ENCODE measurements at places on chromosomes 1 and 21. TPM values are rescaled to one million over a fixed set of nuclear protein-coding genes. Genes with fewer than 3 reads are reported as not detected.

LIN28A gene
- not detected for total RNA-seq

C1orf94 gene
- not detected for total RNA-seq

RAB42 gene
- total RNA-seq = not detected

RBP7 gene
- total RNA-seq = not detected

RGSL1 gene
- not detected for total RNA-seq

OR2G3 gene
- total RNA-seq = not detected

GJA9 gene
- not detected for total RNA-seq

TSPEAR gene
- total RNA-seq = not detected

TRIM67 gene
- not detected for total RNA-seq

LMX1A gene
- total RNA-seq = not detected

DNA sequence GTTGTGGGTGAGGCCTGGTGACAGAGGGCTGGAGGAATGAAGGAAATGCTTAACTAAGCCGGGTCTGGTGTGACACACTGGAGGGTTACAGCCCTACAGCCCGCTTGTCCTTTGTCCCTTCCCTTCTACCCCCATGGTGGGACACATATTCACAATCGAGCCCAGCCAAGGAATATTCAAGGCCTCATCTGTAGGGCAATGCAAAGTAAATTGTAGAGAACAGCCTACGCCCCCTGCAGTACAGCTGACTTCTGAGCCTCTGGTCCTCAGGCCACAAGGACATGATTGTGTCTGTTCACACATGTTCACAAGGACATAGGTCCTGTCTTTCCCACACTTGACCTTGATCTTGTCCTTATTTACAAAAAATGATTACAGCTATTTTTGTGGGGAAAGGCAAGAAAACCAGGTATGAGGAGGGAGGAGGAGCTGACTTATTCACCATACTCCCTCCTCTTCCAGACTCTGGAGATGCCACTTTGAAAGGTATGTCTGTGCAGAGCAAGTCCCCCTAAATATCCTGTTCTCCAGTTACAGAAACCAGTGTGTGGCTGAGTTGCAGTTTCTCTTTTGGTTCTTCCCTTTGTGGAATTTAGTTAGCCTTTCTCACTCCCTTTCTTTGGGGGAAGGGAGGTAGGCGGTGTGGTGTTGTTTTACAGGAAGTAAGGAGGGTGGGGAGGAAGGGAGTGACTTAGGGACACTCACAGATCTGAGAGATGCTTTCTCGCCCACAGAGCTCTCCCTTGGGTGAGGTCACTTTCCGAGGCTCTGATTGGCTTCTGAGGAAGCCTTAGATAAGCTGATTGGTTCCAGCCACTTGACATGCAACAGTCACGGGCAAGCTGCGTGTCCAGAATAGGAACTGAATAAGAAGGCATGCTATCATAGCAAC is 14.6 kb downstream of the POLR3GL start:
- DNase-seq = peak; percentile 63
- H3K27ac ChIP-seq = no peak overlapping the region
- no peak overlapping the region for H3K4me3 ChIP-seq
- H3K27me3 ChIP-seq = no peaks in the 10 kb centered on the region

GRCh38 chr21:38766987-38767722 is 38.6 kb upstream of the ETS2 start:
- H3K4me3 ChIP-seq = peak overlapping the region; percentile 92
- peaks cover 4% of the 10 kb centered on the region for H3K27me3 ChIP-seq
- H3K36me3 ChIP-seq = no peaks in the 10 kb centered on the region
- H3K4me1 ChIP-seq = peaks cover 27% of the 10 kb centered on the region
- H3K27ac ChIP-seq = peak overlapping the region; percentile 94

DNA sequence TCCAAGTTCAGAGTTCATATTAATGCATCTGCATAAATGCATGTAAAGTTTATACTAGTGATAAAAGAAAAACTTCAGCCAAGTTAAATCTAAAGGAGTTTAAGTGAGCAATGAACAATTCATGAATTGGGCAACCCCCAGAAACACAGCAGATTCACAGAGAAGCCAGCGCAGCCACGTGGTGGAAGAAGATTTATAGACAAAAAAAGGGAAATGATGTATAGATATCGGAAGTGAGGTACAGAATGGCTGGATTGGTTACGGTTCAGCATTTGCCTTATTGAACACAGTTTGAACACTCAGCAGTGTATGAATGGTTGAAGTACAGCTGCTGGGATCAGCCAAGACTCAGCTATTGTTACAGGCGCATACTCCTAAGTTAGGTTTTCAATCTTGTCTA is 5.7 kb downstream of the AK5 start:
- H3K27me3 ChIP-seq = peaks cover 22% of the 10 kb centered on the region
- no peak overlapping the region for H3K27ac ChIP-seq
- H3K4me3 ChIP-seq = peak overlapping the region; percentile 15
- no peak for DNase-seq
- H3K36me3 ChIP-seq = no peaks in the 10 kb centered on the region

DNA sequence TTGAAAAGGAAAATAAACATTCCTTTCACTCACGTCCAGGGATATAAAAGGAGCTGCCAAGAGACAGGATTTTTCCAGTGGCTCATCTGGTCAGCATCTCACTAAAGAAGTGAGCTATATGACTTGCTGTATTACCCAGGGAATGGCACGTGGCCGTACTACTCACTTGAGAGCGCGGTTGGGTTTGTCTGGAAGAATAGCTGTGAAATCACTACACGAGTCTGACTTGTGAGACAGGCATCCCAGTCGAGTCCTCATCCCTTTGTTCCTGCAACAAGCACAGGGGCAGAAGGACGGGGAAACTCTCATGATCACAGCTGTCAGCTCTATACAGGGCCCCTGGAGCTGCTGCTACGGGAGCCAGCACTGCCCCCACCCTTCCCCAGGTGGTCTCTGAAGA is 17.7 kb downstream of the RGS8 start:
- H3K27me3 ChIP-seq = peaks cover 26% of the 10 kb centered on the region
- H3K27ac ChIP-seq = no peak overlapping the region
- DNase-seq = no peak
- peaks cover 6% of the 10 kb centered on the region for H3K4me1 ChIP-seq
- H3K4me3 ChIP-seq = no peak overlapping the region

- H3K27me3 ChIP-seq = no peaks in the 10 kb centered on the region
- H3K4me3 ChIP-seq = no peak overlapping the region
- no peaks in the 10 kb centered on the region for H3K4me1 ChIP-seq
- H3K36me3 ChIP-seq = peaks cover 2% of the 10 kb centered on the region
- no peak for DNase-seq
Measured at GRCh38 chr1:180281490-180281889, 51.4 kb downstream of the LHX4 start.

- H3K27ac ChIP-seq = no peak overlapping the region
- H3K36me3 ChIP-seq = peaks cover 3% of the 10 kb centered on the region
- H3K4me1 ChIP-seq = peaks cover 4% of the 10 kb centered on the region
- H3K4me3 ChIP-seq = no peak overlapping the region
Measured at GRCh38 chr1:21565285-21565684, 56.1 kb downstream of the ALPL start.

- H3K4me1 ChIP-seq = peaks cover 4% of the 10 kb centered on the region
- H3K36me3 ChIP-seq = no peaks in the 10 kb centered on the region
Measured at GRCh38 chr1:31862071-31862470, 46.2 kb upstream of the SPOCD1 start.

DNA sequence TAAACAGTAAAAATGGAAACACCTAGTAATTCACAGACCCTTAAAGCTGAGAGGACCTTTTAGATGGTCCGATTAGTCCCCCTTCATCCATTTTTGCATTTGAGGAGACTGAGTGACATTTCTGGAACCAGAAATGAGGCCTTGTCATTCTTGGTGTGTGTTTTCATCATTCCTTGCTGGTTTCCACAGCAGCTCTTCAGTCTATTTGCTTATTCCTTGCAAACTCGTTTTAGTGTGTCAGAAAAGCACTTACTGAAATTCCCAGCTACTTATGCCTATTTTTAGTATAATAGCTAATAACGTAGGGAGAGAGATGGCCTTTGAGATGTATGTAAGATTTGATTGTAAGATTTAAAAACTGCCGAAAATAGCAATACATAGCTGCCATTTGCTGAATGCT is 70.9 kb downstream of the VPS13D start:
- no peak overlapping the region for H3K4me3 ChIP-seq
- no peak overlapping the region for H3K27ac ChIP-seq
- no peaks in the 10 kb centered on the region for H3K27me3 ChIP-seq
- H3K36me3 ChIP-seq = peaks cover 6% of the 10 kb centered on the region
- H3K4me1 ChIP-seq = peaks cover 10% of the 10 kb centered on the region

- H3K4me3 ChIP-seq = no peak overlapping the region
- no peaks in the 10 kb centered on the region for H3K27me3 ChIP-seq
- no peak for DNase-seq
- H3K27ac ChIP-seq = no peak overlapping the region
Measured at GRCh38 chr1:65509912-65510680, 89.6 kb downstream of the LEPR start.

DNA sequence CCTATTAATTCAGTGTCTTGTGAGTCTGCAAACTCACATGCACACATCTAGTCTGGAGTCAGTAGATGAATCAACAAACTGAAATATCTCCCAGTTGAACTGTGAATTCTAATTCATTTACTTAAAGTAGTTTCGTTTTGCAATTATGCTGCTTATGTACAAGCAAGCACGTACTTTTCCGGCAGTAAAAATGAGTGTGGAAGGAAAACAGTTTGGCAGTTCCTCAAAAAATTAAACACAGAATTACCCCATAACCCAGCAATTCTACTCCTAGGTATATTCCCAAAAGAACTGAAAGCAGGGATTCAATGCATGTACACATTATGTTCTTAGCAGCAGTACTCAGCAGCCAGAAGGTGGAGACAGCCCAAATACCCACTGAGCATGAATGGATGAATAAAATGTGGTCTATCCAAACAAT is 49.3 kb downstream of the GNB1 start:
- no peaks in the 10 kb centered on the region for H3K36me3 ChIP-seq
- H3K4me3 ChIP-seq = peak overlapping the region; percentile 57
- no peaks in the 10 kb centered on the region for H3K27me3 ChIP-seq
- H3K4me1 ChIP-seq = peaks cover 36% of the 10 kb centered on the region
- DNase-seq = no peak

DNA sequence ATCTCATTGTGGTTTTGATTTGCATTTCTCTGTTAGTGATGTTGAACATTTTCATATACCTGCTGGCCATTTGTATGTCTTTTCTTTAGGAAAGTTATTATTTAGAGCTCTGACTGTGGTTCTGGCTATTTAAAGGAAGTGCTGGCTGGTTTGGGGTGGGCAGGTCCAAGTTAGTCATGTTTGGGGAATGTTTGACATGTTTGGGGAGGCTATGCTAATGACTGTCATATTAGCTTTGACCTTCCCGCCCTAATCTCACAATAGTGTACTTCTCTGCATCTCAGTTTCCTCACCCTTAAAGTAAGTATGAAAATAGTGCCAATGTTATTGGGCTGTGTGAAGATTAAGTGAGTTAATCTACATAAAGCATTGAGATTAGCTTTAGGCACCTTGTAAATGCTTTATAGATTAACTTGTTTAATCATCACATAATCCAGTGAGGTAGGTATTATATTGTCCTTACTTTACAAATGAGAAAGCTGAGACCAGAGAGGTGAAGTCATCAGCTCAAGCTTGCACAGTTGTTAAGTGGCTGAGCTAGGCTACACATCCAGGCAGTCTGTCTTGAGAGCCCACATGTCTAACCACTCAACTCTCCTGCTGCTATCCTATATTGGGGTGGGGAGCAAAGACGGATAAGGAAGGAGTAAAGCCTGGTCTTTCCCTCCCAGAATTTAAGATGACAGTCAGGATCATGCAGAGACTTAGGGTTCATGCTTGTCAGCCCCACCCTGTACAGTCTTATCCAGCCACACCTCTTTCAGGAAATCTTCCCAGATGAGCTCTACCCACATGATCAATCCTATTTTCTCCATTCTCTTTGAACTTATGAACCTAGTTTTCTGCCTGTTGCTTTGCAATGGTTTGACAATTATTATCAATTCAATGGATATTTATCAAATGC is 22.8 kb upstream of the CRNN start:
- H3K27ac ChIP-seq = no peak overlapping the region
- peaks cover 10% of the 10 kb centered on the region for H3K4me1 ChIP-seq
- peaks cover 41% of the 10 kb centered on the region for H3K27me3 ChIP-seq

GRCh38 chr1:206897175-206897574 is at the start of gene IL24:
IL24 (plus strand) TSS chr1:206897443; CDS start chr1:206897833, 390 bp downstream.
- no peak within 1 kb of the TSS for H3K27ac ChIP-seq
- peaks cover 29% of the 10 kb centered on the region for H3K27me3 ChIP-seq
- DNase-seq = no peak
- H3K4me1 ChIP-seq = peaks cover 13% of the 10 kb centered on the region

DNA sequence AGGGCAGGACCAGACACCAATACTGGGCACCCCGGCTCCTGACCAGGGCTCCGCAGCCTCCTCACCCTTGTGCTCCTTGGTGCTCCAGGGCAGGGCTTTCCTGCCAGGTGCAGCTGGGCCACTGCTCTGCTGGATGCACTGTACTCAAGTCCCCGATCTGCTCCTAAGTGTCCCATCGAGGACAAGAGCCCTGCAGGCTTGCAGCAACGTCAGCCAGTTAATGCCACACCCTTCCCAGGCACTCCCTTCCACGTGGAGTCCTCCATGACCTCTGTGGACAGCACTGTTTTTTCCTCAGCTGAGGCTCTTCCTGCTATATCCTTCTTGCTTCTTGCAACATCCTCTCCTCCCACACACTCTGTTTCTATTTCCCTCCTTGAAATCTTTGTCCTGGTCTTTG is 94.0 kb upstream of the NGF start:
- H3K36me3 ChIP-seq = no peaks in the 10 kb centered on the region
- no peak for DNase-seq
- no peaks in the 10 kb centered on the region for H3K4me1 ChIP-seq
- peaks cover 27% of the 10 kb centered on the region for H3K27me3 ChIP-seq
- H3K27ac ChIP-seq = no peak overlapping the region

DNA sequence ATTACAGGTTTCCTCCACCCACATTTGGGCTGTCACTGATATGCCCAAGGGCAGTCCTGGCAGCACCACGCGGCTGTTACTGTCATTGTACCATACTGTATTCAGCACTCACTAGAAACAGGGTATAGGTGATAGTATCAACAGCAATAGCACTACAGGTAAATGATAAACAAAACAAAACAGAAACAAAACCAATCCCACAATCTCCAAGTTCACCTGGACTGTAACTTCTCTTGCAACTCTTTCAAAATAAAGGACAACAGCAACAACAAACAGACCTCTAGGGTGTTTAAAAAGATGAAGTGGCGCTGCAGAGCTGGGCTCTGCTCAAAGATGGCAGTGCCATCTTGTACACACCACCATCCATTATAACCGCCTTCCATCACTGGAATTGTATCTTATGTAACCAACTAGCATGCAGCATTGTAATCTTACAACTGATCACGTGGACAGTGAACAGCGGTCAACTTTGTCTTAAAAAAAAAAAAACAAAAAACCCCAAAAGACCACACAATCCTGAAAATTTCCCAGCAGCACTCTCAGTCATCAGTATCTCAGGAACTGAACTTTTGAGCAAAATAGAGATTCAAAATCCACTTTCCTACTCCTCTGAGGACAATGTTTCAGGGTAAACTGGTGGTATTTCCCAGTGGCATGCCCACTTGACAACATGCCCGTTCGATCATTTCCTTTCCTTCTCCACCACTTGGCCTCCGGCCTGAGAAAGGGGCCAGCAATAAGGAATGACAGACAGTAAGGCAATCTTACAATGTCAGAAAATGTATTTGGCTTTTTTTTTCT is 3.8 kb downstream of the IRF2BP2 start:
- H3K36me3 ChIP-seq = peaks cover 8% of the 10 kb centered on the region
- H3K27me3 ChIP-seq = no peaks in the 10 kb centered on the region
- H3K4me1 ChIP-seq = peaks cover 57% of the 10 kb centered on the region
- H3K4me3 ChIP-seq = peak overlapping the region; percentile 93
- peak overlapping the region; percentile 96 for H3K27ac ChIP-seq

- H3K36me3 ChIP-seq = no peaks in the 10 kb centered on the region
- no peak overlapping the region for H3K4me3 ChIP-seq
- no peak for DNase-seq
- H3K27me3 ChIP-seq = no peaks in the 10 kb centered on the region
- no peaks in the 10 kb centered on the region for H3K4me1 ChIP-seq
- H3K27ac ChIP-seq = no peak overlapping the region
Measured at GRCh38 chr1:113530021-113530420, 139.7 kb downstream of the MAGI3 start.
